ENCODE measurements at places on chromosomes 2 and 18. TPM values are rescaled to one million over a fixed set of nuclear protein-coding genes. Genes with fewer than 3 reads are reported as not detected.

Gene FLACC1
- 0.74 TPM for total RNA-seq

Gene KIDINS220
- 20.1 TPM for total RNA-seq

DNA sequence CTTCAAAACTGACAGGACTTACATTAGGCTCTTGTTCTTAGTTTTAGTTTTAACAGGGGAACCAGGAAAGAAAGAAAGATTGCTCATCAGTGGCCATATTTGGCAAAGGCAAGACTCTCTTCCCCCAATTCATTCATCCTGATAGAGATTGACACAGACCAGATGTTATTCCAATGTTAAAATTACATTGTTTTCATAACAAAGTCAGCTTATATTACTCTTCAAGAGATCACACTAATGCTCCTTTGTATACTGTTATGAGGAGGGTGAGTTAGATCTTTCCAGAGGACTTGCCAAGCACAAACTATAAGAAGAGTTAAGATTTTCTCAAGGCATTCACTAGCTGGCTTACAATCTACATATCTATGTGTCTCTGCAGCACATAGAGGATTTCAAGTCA, 252.1 kb downstream of the SLC8A1 start:
- H3K4me3 ChIP-seq, result no peak overlapping the region
- peaks cover 5% of the 10 kb centered on the region for H3K27me3 ChIP-seq
- no peaks in the 10 kb centered on the region for H3K36me3 ChIP-seq

DNA sequence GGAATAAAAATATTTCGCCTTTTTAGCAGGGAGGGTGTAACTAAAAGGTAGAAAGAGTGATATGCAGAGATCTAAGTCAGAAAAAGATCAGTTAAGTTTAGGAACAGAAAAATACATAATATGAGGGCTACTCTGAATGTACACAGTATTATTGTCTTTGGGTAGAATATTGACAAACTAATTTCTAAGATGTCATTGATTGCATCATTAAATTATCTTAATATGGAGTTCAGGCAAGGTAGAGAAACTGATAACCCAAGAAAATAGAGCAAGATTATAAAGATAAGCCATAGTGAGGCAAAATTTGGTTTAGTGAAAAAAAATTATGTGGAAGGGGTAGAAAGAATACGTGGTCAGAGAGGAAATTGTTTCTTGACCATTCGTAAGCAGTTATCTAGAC, 629.0 kb upstream of the NXPH2 start:
- DNase-seq, result no peak
- no peaks in the 10 kb centered on the region for H3K36me3 ChIP-seq
- no peaks in the 10 kb centered on the region for H3K27me3 ChIP-seq
- no peak overlapping the region for H3K27ac ChIP-seq

DNA sequence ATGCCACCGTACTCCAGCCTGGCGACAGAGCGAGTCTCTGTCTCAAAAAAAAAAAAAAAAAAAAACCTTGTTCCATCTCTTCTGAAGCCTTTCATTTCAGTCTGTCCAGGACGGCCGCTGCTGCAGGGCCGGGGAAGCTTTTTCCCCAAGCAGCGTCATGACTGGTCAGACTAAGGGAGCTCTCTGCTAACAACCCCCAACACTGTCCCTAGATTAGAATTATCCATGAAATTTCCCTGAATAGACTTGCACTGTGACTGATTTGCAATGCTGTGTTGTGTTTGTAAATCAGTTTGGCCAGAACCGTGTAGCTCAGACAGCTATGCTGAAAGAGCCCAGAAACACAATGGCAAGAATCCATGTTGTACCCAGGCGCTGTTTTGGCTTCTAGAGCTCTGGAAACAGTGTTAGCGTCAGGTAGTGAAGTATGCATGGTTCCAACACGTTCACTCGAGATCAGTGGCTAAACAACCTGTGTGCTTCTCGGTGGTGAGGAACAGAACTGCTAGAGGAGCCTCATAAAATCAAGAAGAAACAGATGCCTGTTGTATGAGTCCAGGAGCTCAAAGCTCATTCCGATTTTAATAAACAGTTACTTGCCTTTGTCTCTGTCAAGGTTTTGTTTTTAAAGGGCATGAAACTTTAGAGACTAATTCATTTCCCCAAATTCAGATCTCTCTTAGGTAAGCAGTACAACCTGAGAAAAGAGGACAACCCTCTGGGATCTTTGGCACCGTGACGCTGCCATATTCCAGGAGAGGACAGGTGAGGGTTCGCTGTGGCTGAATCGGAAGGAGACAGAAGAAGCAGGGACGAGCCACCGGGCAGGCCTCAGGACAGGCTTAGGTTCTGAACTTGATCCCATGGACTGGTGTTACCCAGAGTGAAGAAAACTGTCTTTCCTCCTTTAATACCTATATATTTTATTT, 43.5 kb downstream of the GORASP2 start:
- no peak overlapping the region for H3K4me3 ChIP-seq
- H3K27ac ChIP-seq, result no peak overlapping the region
- peaks cover 12% of the 10 kb centered on the region for H3K4me1 ChIP-seq
- peaks cover 7% of the 10 kb centered on the region for H3K36me3 ChIP-seq
- no peak for DNase-seq

- no peaks in the 10 kb centered on the region for H3K36me3 ChIP-seq
- H3K27ac ChIP-seq, result no peak overlapping the region
- no peaks in the 10 kb centered on the region for H3K4me1 ChIP-seq
- H3K4me3 ChIP-seq, result no peak overlapping the region
- DNase-seq, result no peak
These were observed 38.1 kb upstream of the LBH start for GRCh38 chr2:30193104-30193681.

GRCh38 chr18:2884706-2885285, 38.0 kb downstream of the EMILIN2 start:
- no peaks in the 10 kb centered on the region for H3K36me3 ChIP-seq
- H3K4me1 ChIP-seq, result no peaks in the 10 kb centered on the region
- no peaks in the 10 kb centered on the region for H3K27me3 ChIP-seq
- H3K4me3 ChIP-seq, result no peak overlapping the region
- no peak for DNase-seq
- H3K27ac ChIP-seq, result no peak overlapping the region

DNA sequence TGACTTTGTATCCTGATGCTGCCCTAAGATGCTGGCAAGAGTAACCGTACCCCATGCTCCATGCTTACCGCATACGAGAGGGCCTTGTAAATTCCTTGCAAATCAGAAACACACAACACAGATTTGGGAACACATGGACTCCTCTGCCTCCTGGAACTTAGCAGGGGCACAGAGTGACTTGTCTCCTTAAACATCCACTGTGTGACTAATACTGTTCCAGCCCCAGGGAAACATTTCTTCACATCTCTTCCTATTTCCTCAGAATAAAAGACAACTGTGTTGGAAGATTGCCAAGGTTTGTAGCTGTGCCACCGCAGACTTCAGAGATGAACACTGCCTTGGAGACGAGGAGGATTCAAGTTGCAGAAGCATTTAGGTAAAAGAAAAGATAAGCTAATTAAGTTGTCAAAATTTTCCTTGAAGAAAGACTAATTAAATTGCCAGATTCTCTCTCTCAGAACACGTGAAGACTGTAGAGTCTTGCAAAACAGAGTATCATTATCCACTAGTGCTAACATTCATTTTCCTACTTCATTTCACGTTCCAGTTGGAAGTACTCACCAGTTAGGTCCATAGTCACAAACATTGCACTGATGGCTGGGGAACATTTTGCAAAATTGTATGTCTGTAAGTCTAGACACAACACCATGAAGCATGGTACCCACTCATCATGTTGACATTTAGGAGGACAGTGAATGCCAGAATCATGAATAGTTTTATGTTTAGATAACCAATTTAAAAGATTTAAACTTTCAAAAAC, 188.8 kb downstream of the TSN start:
- no peak for DNase-seq
- H3K36me3 ChIP-seq, result no peaks in the 10 kb centered on the region
- no peaks in the 10 kb centered on the region for H3K4me1 ChIP-seq
- H3K27ac ChIP-seq, result no peak overlapping the region
- H3K27me3 ChIP-seq, result peaks cover 12% of the 10 kb centered on the region

- no peaks in the 10 kb centered on the region for H3K27me3 ChIP-seq
- DNase-seq, result no peak
- H3K36me3 ChIP-seq, result 0 out of 2 replicates have a peak, but pooled peaks cover 6% of the 10 kb centered on the region
- H3K4me1 ChIP-seq, result peaks cover 9% of the 10 kb centered on the region
- no peak overlapping the region for H3K27ac ChIP-seq
These were observed 96.3 kb downstream of the TRIP12 start for GRCh38 chr2:229825476-229825875.

Data from HCT116 (cell line).